ENCODE measurements at places on chromosomes 2 and 18.
A peak's percentile ranks its signal among the peaks of the same experiment; 100 is the strongest.

GRCh38 chr18:53935803-53936202 is 288.7 kb downstream of the MBD2 start:
- no peak overlapping the region for H3K27ac ChIP-seq
- DNase-seq: no peak
- no peaks in the 10 kb centered on the region for H3K27me3 ChIP-seq
- H3K4me1 ChIP-seq: no peaks in the 10 kb centered on the region

DNA sequence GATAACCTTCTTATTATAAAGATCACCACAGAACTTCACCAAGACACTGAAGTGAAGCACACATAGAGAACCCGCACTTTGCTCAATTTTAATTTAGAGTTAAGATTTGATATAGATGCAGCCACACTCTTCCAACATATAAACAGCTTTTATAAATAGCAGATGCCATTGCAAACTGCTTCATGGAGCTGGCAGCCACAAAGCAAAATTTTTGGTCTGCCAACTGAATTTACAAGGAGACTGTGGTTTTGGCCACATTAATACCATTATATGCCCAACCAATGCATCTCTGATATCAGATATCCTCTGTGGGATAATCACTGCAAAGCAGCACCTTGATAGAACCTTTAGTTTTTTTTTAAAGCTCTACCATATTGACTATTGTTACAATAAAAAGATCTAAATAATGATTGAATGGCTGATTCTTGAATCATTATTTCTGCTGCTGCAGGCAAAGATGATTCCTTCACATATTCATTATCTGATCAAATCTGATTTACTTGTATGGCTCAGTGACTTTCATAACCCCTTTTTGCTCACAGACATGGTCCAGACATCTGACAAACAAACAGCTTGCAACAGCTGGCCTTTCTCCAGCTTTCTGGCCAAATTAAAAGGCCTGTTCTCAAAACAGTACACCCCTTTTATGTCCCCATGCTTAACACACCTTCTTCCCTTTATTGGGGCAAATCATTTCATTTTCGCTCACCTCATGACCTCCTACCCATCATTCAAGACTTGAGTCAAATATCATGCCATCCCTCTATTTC is 88.4 kb downstream of the METTL4 start:
- DNase-seq: no peak
- H3K27ac ChIP-seq: no peak overlapping the region
- no peaks in the 10 kb centered on the region for H3K36me3 ChIP-seq
- no peaks in the 10 kb centered on the region for H3K27me3 ChIP-seq
- H3K4me3 ChIP-seq: no peak overlapping the region

DNA sequence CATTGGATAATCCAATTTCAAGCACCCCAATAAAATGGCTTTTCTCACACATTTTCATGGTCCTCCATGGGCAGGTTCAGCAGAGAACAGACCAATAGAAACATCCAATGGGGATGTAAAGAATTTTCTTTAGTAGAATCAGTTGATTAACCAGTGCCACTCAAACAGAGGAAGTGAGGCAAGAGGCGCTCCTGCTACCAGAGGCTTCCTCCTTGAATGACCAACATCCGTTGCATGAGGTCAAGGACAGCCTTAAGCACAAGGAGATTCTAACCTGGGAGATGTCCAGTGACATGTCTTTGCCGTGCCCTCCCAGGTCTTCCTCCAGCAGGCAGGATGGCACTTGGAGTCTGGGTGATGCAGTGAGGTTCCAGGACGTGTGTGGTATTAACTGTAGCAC is 146.6 kb downstream of the PIEZO2 start:
- no peak overlapping the region for H3K4me3 ChIP-seq
- DNase-seq: no peak
- H3K36me3 ChIP-seq: no peaks in the 10 kb centered on the region
- H3K27me3 ChIP-seq: no peaks in the 10 kb centered on the region
- no peaks in the 10 kb centered on the region for H3K4me1 ChIP-seq
- H3K27ac ChIP-seq: no peak overlapping the region

DNA sequence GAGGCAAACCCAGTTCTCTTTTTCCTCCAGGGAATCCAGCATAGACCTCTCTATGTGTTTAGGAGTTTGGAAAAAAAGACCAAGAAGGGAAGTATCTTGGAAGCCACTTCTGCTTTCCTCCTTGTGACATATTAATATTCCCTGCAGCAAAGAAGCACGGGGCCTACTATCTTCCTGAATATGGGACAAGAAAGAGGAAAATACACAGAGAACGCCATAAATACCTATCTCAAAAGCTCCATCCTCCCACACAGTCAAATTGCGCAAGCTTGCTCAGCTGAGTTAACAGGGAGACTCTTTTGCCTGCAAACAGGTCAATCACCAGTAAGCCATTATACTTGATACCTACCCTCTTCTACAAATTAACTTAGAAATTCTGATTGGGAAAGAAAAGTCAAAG is 16.7 kb upstream of the RAPH1 start:
- no peaks in the 10 kb centered on the region for H3K36me3 ChIP-seq
- H3K27me3 ChIP-seq: no peaks in the 10 kb centered on the region
- DNase-seq: no peak
- no peak overlapping the region for H3K27ac ChIP-seq
- no peak overlapping the region for H3K4me3 ChIP-seq
- H3K4me1 ChIP-seq: no peaks in the 10 kb centered on the region

- H3K4me1 ChIP-seq: no peaks in the 10 kb centered on the region
- no peaks in the 10 kb centered on the region for H3K36me3 ChIP-seq
- no peaks in the 10 kb centered on the region for H3K27me3 ChIP-seq
- no peak for DNase-seq
- no peak overlapping the region for H3K27ac ChIP-seq
Observed at GRCh38 chr2:116733699-116734098, 1080.8 kb upstream of the DDX18 start.

DNA sequence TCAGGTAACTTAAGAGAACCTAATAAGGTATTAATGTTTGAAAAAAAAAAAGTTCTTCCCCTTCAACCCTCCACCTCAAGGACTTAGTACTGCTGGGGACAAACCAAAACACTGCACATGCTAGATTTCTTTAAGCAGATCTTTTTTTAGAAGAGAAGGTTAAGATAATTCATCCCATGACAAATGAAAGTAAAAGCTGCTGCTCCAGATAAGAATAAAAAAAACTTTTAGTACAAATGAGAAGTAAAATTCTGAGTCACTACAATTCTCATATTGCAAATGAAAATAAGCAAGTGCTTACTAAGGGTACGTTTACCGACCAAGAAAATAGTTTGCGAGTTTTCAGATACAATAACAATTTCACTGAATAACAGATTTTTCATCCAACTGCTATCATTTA is 8.9 kb downstream of the STAM2 start:
- H3K36me3 ChIP-seq: no peaks in the 10 kb centered on the region
- no peak overlapping the region for H3K27ac ChIP-seq
- peaks cover 3% of the 10 kb centered on the region for H3K4me1 ChIP-seq

DNA sequence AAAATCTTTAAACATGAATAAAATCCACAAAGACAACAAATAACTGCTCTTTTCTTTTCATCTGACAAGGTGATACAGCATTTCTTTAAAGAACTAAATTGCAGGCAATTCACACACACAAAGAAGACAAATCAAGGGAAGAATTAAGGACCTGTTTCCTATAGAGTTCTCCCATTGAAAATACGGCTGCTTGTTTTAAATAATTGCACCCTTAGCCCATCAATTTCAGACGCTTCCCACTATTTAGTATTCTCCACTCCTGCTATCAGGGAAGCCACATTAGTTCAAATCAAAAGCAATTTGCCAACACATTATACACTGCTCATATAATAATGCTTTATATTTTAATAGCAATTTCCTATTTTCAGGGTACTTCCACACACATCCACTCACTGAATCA is 11.3 kb downstream of the CMPK2 start:
- H3K36me3 ChIP-seq: no peaks in the 10 kb centered on the region
- no peaks in the 10 kb centered on the region for H3K4me1 ChIP-seq
- no peak overlapping the region for H3K4me3 ChIP-seq
- H3K27me3 ChIP-seq: no peaks in the 10 kb centered on the region
- H3K27ac ChIP-seq: no peak overlapping the region

GRCh38 chr2:226411205-226411604 is 388.4 kb downstream of the IRS1 start:
- DNase-seq: no peak
- no peaks in the 10 kb centered on the region for H3K36me3 ChIP-seq
- no peak overlapping the region for H3K4me3 ChIP-seq
- no peaks in the 10 kb centered on the region for H3K4me1 ChIP-seq
- no peak overlapping the region for H3K27ac ChIP-seq
- H3K27me3 ChIP-seq: no peaks in the 10 kb centered on the region

GRCh38 chr18:9513971-9514512 is 38.7 kb downstream of the RALBP1 start:
- no peaks in the 10 kb centered on the region for H3K27me3 ChIP-seq
- no peak overlapping the region for H3K27ac ChIP-seq
- no peak for DNase-seq

DNA sequence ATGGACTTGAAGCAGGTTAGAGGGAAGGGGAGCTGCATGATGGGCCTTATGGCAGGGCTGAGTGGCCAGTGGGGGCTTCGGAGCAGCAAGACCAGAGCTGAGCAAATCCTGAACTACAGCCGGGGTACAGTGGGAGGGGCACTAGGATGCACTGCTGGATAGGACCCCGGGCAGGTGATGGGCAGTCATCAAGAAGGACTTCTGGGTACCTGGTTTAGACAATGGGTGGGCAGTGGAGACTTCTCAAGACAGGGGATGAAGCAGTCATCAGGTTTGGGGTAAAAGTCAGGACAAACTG is 507.4 kb upstream of the MYT1L start:
- no peaks in the 10 kb centered on the region for H3K27me3 ChIP-seq
- H3K4me1 ChIP-seq: peaks cover 26% of the 10 kb centered on the region
- no peak overlapping the region for H3K4me3 ChIP-seq
- H3K36me3 ChIP-seq: no peaks in the 10 kb centered on the region
- no peak overlapping the region for H3K27ac ChIP-seq

- H3K4me3 ChIP-seq: no peak overlapping the region
- no peak overlapping the region for H3K27ac ChIP-seq
- H3K36me3 ChIP-seq: no peaks in the 10 kb centered on the region
- DNase-seq: peak; percentile 39
- H3K27me3 ChIP-seq: no peaks in the 10 kb centered on the region
Observed at GRCh38 chr2:62787386-62787785, 81.9 kb downstream of the EHBP1 start.

DNA sequence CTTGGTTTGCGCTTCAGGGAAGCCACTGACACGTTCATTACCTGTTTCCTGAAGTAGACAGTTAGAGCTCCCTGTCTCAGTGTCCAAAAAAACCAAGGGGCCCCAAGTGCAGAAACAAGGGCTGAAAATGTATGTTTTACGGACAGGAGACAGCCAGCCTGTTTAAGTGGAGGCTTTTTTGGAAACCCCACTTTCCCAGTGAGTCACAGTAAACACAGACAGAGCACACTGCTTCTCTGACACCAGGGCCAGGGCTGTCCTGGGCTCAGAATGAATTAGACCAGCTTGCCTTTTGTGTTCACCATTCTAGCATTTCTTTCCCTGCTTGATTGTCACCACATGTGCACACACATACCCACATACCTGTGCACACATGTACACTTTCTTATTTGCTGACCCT is 128.6 kb downstream of the SH3RF3 start:
- H3K27ac ChIP-seq: no peak overlapping the region
- DNase-seq: no peak
- H3K4me1 ChIP-seq: peaks cover 35% of the 10 kb centered on the region
- no peak overlapping the region for H3K4me3 ChIP-seq
- H3K36me3 ChIP-seq: no peaks in the 10 kb centered on the region

DNA sequence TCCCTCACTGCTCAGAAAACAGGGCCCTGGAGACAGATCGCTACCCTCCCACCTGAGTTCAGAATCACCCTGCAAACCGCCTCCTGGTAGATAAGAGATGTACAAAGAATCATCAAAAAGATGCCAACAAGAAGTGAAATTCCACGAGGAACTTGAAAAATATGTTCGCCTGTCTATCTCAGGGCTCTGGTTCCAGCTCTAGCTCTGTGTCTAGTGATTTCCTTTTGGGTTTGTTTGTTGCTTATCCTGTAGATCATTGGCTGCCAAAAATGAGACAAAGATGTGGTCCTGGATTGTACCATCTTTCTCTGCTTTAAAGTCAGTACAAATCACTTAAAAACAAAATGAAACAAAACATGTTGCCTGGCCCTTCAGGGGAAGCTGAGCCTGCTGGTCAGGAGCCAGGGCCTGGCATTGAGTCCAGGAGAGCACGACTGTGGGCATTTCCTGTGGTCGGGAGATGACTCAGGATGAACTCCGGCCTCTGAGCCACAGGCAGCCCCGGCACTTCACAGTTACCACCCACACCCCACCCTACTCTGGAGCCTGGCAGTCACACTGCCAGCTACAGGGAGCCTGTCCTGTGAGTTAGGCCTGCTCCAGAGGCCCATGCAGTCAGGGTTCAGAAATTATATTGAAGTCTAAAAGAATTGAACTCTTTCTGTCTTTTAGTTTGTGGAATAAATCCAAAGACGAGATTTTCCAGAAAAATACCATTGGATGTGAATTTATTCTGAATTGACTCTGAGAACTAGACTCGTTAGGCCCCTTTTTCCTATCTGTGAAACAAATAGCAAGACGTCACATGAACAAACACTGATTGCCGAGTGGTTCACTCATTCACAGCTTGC is 8.0 kb upstream of the ITGB6 start:
- no peak overlapping the region for H3K27ac ChIP-seq
- H3K4me1 ChIP-seq: peaks cover 10% of the 10 kb centered on the region
- no peak overlapping the region for H3K4me3 ChIP-seq
- peak; percentile 20 for DNase-seq
- no peaks in the 10 kb centered on the region for H3K27me3 ChIP-seq

DNA sequence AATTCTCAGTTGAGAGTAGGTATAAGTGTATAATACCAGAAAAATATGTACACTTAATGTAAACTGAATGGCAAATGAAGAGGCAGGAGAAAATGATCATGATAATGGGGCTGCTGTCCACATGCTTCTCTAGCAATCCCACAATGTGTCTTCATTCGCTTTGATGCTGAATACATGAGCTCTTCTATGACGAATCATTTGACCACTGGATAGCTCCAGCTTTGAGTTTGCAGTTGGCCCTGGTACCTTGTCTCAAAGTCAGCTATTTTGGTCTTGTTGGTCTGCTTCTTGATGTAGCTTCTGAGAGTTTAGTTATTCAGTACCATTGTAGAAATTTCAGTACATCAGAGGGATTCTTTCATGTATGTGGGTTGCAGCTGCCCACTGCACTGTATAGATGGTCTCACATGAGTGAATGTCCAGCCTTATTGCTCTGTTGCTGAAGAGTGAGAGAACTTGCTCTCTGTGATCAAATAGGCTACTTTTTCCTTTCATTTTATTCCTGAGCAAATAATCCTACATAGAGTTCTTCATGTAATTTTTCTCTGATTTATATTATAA is 105.1 kb downstream of the TTC27 start:
- H3K27me3 ChIP-seq: no peaks in the 10 kb centered on the region
- DNase-seq: no peak
- no peak overlapping the region for H3K27ac ChIP-seq
- no peaks in the 10 kb centered on the region for H3K36me3 ChIP-seq
- H3K4me1 ChIP-seq: no peaks in the 10 kb centered on the region

DNA sequence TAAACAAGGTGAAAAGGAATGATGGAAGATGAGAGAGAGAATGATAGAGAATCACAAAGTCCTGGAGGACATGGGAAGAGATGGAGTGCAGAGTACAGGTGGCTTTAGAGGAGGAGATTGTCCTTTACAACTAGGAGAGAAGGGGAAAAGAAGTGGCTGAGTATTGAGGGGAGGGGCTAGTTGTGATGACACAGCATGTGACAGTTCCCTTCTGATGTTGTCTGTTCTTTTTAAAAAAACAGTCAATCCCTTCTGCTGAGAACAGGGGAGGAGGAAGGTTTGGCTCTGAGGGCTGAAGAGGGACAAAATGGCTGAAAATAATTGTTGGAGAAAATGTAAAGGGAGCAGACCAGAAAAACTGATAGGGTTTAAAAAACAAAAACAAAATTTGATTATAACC is 44.0 kb downstream of the STEAP3 start:
- peaks cover 4% of the 10 kb centered on the region for H3K36me3 ChIP-seq
- H3K27me3 ChIP-seq: no peaks in the 10 kb centered on the region
- H3K27ac ChIP-seq: no peak overlapping the region
- no peaks in the 10 kb centered on the region for H3K4me1 ChIP-seq
- H3K4me3 ChIP-seq: no peak overlapping the region

Measured in spinal cord (tissue), 10 donors.